ENCODE measurements at places on chromosomes 1 and 21.

GRCh38 chr1:56123826-56124225 lies 455.5 kb downstream of the PLPP3 start:
- no peak for DNase-seq

- no peak for DNase-seq
Observed at GRCh38 chr1:159602501-159602999, 14.9 kb downstream of the APCS start.

DNA sequence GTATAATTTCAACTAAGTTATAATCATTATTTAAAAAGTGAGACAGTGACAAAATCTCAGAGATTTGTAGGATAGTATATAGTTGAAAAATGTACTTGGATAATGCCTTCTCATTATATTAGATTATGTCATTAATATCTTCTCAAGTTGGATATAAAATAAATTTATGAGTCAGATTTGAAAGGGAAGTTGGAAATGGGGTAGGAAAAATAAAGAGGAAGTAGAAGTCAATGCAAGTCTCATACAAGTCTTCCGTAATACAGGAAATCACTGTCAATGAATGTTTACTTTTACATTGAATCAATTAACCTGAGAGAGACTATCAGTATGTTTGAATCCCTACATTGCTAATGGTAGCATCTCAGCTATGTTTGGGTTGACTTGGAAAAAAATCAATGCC lies 16.2 kb upstream of the RNPC3 start:
- no peak for DNase-seq

DNA sequence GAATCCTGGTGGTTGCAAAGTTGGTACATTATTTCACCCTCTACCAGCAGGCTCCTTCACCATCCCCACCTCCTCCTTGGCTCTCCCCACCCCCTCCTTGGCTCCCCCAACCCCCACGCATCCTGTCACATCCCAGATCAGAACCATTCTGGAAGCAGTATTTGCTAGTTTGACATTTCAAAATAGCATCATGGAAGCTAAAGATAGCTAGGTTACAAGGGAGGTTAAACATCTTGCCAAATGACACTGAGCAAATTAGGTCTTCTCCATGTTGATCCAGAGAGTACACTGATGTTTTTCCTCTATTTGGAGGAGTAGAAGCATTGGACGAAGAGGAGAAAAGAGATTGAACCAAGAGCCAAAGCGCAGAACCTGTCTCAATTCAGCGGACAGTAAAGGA lies 158.9 kb upstream of the FGGY start:
- no peak for DNase-seq

DNA sequence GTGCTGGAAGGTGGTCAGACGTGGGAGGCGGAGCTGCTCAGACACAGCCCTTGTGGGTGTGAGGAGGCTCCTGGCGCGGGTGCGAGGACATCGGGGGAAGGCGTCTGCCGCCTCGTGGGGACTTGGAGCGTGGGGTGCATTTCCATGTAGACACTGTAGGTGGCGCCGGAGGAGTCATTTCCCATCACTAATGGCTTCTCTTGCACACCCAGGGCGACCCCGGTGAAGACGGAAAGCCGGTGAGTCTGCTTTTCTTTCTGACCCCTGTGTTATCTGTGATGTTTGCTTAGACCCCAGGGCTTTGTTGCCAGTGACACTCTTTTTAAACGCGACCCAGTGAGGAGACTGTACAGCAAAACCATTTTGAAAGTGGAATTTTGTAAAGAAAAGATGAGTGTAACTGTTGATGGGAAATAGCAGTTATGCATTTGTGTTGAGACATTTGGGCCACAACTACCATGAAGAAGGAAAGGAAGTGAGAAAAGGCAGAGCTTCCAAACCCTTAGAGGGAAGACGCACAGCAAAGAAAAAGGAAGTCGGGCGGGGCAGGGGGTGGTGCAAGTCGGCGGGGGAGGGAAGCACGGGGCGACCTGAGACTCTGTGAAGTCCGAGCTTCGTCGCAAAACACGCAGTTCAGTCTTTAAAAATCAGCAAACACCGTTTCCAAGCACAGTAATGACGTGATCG lies 64.0 kb downstream of the SLC19A1 start:
- DNase-seq = peak; percentile 91

DNA sequence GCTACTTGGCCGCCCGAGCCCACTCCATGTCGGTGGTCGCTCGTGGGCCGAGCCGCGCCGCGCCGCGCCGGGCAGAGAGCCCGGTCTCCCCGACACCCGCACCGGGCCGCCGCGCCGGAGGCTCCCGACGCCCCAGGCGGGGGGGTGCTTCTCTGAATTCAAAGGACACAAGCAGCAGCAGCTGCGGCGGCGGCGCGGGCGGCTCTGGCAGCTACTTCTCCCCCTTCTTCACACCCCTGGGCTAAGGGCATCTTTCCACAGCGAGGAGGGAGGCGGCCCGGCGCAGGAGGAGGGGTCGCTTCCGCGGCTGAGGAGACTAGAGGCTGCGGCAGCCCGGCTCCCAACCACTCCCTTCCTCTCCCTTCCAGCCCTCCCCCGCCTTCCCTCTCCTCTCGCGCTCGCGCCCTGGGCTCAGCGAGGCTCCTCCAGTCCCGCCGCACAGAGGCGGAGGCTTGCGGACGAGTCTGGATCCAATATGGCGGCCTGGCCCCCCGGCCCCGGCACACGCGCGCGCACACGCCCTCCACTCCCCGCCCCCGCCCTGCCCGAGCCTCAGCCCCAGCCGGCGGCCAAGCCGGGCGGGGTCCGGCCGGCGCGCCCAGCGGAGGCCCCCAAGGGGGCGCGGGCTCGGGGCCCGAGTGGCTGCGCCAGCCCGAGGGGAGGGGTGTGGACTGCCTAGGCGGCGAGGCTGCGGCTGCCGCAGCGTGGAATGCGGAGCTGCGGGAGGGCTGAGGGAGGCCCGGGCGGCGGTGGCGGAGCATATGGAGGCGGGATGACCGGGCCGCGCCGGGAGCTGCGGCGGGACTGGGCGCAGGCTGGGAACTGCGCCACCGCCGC lies at the start of gene CDC42BPA:
Gene CDC42BPA (minus strand): TSS at position 477 of the 837 bp plus-strand sequence. CDS start 1,310 bp downstream, outside the sequence.
- DNase-seq = peak; percentile 91

- DNase-seq = no peak
Observed at GRCh38 chr1:6873298-6874015, 88.2 kb downstream of the CAMTA1 start.

- DNase-seq = peak; percentile 49
Observed at GRCh38 chr1:211548321-211549091, 30.5 kb downstream of the SLC30A1 start.

Measured in OCI-M1 (cell line).